ENCODE measurements at places on chromosomes 3 and 15.

DNA sequence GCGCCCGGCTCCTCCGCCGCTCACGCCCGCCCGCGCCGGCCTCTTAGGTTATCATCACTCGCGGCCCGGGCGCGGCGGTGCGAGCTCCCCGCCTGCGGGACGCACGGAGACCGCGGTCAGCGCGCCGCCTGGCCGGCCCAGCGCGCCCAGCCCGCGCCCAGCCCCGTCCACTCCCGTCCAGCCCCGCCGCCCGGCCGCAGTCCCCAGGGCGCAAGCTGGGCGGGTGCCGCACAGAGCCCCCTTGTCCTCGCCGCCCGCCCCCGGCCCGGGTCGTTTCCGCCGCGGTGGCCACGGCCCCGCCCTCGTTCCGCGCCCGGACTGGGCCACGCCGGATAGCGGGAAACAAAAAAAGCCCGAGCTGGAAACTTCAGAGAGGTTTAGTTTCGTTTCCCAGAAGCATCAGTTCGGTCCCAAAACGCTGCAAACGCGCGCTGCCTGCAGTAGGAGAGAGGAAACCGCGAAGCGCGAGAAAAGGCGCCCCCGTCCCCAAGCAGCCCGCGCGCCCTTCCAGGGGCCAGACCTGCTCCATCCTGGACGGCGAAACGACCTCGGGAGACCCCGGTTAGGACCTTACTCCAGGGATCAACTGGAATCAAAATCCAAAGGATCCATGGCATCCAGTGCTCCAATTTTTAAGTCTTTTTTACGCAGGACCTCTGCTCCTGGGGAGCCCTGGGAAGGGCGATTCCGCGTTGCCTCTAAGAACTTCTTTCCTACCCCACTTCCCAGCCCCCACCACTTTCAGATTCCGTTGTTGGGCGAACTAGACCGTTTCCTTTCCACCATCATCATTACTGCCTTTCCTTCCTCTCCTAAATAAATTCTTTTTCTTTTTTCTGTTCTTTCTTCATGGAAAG lies at the start of gene ATP10A:
ATP10A (minus strand) TSS at position 217 of the 857 bp plus-strand sequence. CDS start 231 bp downstream, outside the sequence.
- DNase-seq = no peak

DNA sequence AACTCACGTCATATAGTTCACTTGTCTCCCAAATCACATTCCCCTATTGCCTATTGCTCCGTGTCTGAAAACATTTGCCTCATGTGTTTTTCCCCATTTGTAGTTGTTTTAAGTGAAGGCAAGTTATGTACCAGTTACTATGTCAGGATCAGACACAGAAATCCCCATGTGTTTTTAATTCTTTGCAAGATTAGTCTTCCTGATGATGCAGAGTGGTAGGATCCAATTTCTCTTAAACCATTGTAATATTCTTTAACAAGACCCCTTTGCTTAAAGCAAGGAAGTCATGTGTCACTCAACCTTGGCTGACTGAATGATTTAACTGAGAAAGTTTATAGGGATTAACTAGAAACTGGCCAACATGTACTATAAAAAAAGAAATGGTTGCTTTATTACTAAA lies 164.4 kb downstream of the OPA1 start:
- no peak for DNase-seq

- no peak for DNase-seq
These were observed 110.2 kb downstream of the RORA start for GRCh38 chr15:61118885-61119284.

DNA sequence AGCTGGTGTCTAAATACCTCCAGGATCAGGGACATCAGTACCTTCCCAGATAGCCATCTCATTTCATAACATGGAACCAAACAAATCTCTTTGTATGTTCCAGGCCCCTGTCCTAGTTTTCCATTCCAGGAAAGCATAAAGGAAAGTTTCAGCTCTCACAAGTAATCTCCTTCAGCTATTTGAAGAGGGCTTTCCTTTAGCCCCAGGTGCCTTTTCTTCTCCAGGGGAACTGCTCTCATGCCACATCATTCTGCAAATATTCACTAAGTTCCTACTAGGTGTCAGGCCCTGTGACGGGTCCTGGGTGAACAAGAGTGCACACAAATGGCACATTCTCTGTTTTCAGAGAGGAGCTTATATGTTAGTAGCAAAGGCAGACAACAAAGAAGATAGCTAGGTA lies 136.1 kb downstream of the ADAMTS9 start:
- DNase-seq = no peak
